ENCODE measurements at places on chromosomes 16 and 17.

DNA sequence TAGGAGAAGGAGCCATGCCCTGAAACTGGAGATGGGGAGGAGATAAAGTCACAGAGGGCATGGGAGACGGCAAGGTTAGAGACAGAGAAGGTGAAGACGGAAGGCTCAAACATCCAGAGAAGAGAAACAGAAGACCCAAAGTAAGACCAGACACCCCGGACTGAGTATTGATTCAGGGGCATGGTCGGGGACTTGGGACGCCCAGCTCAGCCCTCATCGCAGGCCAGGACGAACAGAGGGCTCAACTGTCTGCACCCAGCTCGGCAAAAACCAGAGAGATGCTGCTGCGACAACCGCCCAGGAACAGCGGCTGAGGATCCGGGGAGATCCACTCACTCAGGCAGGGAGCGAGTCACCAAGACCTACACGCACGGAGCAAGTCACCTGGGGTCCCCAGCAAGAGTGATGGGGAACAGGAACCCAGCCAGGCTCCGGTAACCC, 999 bp downstream of the XYLT1 start:
- DNase-seq, result no peak

- DNase-seq, result no peak
Measured at GRCh38 chr17:72967977-72968585, 124.4 kb downstream of the SLC39A11 start.

DNA sequence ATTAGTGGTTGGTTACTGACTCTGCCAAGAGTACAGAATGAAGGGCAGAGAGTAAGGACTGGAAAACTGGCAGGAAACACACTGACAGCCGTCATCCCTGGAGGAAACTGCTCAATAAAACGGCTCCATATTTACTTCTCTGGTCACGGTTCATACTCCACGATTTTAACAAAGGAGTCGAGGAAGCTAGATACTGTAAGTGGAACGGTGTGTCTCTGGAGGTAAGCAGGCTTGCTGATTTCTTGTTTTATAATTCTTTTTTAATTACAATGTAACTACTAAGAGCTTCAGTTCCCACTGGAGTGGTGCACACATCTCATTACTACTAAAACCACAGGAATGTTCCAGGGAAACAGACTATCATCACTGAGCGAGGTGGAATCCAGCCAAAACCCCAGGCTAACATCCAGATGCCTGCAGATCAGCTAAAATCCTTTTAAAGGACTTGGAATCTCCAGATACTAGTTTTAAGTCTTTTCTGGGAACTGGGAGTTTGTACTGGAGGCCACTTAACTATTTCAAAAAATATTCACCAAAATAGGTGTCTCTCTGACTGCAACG, 17.8 kb downstream of the SERPINF1 start:
- DNase-seq, result peak; percentile 42

- no peak for DNase-seq
Measured at GRCh38 chr16:62596125-62596524, 559.9 kb upstream of the CDH8 start.

DNA sequence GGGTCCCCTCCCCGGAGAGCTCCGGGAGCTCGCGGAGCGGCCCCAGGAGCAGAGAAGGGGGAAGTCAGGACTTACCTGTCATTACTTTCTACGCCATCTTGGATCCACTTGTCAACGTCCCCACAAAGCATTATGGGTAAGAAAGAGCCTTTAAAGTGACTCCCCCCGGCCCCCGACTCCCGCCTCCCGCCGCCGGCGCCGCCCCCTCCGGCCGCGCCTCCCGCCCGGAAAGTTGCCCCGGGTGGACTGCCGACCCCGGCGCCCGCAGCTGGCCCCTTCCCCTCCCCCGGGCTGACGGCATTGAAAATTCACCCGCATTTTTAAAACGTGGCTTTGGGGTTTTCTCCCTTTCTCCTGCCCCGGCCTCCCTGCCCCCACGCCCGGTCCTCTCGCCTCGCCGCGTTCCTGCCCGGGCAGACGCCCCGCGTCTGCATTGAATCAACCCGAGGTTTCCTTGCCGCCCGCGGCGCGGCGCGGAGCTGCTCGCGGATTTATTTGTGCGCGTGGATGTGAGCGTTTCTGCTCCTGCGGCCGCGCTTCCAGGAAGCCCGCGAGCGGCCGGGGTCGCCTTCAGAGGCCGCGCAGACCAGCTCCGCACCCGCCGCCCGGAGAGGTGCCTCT, at the start of gene HELZ:
Gene HELZ, minus strand, starts transcription at position 124 of the 621 bp plus-strand sequence. CDS start 26,392 bp downstream, outside the sequence.
- DNase-seq, result peak; percentile 87

GRCh38 chr17:77072670-77073069, 68.1 kb upstream of the SEC14L1 start:
- DNase-seq, result no peak

DNA sequence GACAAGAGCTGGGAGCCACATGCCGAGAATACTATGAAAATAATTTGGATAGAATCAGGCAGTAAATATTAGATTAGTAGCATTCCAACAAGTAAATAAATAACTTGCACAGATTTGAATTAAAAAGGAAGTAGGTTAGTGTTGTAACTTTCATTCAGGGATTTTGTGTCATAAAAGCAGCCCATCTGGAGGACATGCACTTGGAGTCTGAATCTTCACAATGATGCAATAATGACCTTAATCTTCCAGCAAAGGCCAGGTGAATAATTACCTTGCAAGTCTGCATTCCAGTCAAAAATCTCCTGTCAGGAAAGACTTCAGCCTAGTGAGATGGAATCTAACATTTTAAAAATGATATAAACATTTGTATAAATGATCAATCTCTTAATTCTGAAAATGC, 518.1 kb downstream of the KCNJ2 start:
- DNase-seq, result no peak

DNA sequence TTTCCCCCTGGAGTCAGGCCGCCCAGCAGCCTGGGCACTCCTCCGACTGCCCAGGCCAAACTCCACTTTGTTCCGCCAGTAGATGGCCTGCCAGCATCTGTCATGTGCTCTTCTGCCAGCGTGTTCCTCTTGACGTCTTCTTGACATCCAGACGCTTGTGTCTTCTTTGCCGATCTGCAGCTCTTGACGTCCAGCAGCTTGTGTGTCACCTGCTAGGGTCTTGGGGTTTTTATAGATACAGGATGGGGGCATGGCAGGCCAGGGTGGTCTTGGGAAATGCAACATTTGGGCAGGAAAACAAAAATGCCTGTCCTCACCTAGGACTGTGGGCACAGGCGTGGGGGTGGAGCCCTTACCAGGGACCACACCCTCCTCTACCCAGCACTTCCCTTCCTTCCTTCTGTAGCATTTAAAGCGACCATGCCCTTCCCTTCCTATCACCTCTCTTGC, 88.7 kb downstream of the BMERB1 start:
- peak; percentile 29 for DNase-seq

- no peak for DNase-seq
Measured at GRCh38 chr16:85232369-85233142, 120.3 kb upstream of the CIBAR2 start.

- DNase-seq, result peak; percentile 56
Measured at GRCh38 chr16:72291531-72291981, 119.6 kb upstream of the PMFBP1 start.

GRCh38 chr17:37610971-37611370, 1.8 kb upstream of the SYNRG start:
- no peak for DNase-seq

GRCh38 chr16:88340755-88341150, 42.0 kb upstream of the ZNF469 start:
- no peak for DNase-seq

DNA sequence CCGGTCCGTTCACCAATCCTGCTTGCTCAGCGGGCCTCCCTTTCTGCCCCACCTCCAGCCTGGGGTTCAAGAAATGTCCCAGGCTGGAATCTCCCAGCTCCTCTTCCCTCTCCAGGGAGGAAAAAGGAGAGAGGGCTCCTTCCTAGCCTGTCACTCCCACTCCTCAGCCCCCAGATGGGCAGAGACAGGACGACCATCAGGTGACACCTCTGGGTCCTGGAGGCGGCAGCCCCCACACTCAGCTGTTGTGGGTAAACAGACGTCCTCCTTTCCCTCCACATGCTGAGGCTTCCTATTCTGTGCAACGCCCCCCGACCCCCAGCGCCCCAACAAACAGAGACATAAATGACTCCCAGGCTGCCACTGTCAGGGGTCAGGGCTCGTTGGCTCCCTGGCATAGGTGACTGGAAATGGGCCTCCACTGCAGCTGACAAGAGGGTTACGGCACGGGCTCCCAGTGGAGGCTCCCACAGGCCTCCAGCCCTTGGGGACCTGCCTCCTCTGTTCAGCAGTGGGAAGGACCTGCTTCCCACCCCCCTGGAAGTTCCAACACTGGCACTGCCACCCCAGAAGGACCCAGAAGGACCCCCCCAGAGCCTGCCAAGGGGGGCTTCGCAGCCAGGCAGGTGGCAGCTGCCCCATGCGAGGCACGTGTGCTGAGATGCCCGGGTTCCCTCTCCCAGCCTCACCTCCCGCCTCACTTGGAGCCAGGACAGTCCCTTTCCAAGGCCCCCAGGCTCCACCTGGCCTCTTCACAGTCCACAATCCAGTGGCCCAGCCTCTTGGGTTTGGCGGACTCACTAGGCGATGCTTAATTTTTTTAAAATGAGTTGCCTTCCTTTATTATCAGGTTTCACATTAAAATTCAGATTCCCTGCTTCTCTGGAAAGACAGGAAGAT, 232.3 kb downstream of the KATNIP start:
- no peak for DNase-seq

GRCh38 chr17:28347261-28347891, 10.0 kb downstream of the POLDIP2 start:
- peak; percentile 53 for DNase-seq

GRCh38 chr16:85798901-85799496, 345 bp downstream of the EMC8 start:
- peak; percentile 25 for DNase-seq

DNA sequence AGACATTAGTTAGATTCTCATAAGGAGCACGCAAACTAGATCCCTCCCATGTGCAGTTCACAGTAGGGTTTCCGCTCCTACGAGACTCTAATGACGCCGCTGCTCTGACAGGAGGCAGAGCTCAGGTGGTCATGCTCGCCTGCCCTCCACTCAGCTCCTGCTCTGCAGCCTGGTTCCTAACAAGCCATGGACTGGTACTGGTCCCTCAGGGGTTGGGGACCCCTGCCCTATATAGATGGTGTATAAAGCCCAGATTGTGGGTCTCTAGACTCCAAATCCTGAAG, 52.1 kb upstream of the LYRM9 start:
- DNase-seq, result no peak

- DNase-seq, result no peak
Measured at GRCh38 chr17:49003557-49004511, 6.6 kb downstream of the IGF2BP1 start.

- DNase-seq, result no peak
Measured at GRCh38 chr16:86375851-86376250, 134.5 kb upstream of the FOXF1 start.

- DNase-seq, result peak; percentile 87
Measured at GRCh38 chr16:67191995-67192681, at the start of gene E2F4. E2F4 (plus strand) TSS chr16:67192155; CDS start chr16:67192228, 73 bp downstream.

GRCh38 chr16:70573451-70574121, 50.0 kb downstream of the SF3B3 start:
- DNase-seq, result no peak

DNA sequence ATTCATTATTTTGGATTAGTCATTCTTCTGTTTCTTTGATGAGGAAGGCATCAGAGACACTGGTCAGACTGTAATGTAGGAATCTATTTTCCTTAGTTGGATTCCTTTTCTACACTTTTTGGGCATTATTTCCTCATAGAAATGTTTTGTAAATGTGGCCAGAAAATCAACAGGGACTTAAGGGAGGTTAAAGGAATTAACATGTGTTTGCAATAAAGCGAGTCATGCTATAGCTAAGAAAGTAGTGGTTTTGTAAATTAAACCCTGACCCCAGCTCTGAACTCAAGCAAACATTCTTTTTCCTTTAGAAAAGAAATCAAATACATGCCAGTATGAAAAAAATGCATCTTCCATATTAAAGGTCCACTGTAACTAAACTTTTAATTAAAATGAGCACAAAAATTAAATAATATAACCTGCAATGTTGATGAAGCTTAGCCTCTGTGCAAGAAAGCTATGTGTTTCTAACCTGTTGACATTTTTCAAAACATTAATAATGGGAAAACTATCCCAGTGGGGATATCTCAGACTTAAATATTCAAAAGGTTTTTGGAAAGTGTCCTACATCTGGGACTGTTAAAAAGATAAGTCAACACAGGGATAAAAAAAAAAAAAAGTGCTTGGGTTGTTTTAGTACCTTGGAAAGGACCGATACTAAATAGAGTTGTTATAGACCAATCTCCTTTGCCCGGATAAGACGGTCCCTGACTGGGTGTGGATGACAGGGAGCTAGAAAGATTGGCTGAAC, 428.0 kb downstream of the CA10 start:
- no peak for DNase-seq

DNA sequence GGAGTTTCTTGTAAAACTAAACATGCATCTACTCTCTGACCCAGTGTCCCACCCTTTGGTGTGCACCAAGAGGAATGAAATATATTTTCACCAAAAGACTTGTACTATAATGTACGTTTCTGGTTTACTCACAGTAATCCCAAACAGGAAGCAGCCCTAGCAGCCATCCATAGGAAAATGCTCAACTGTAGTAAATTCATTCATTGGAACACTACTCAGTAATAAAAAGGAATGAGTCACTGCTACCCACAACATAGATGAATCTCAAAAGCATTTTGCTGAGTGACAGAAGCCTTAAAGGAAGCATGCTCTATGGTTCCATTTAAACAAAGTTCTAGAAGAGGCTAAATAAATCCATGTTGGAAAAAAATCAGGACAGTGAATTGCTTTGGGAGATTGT, 37.6 kb upstream of the DHRS7B start:
- peak; percentile 22 for DNase-seq

DNA sequence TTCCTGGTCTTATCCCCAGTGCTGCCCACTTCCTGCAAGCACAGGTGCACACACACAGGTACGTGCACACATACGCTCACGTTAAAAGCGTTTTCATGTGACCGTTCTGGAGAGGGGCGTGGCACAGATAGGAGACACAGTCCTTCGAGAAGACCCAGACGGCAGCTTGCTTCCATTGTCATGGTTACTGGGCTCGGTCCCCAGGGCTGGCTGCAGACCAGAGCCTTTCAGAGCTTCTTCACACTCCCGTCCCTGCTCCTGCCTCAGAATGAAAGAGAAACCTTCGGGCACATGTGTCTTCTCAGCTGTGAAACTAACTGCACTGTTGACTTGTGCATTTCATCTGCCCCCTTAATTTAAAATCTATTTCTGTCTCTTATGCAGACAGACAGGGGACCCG, 154.2 kb downstream of the PITPNC1 start:
- DNase-seq, result no peak

GRCh38 chr17:77374170-77374936, 233.6 kb downstream of the SEC14L1 start:
- no peak for DNase-seq

GRCh38 chr16:75225678-75226515, 7.1 kb downstream of the CTRB1 start:
- DNase-seq, result no peak

- no peak for DNase-seq
Measured at GRCh38 chr17:14156689-14157088, 80.0 kb downstream of the CDRT15 start.

DNA sequence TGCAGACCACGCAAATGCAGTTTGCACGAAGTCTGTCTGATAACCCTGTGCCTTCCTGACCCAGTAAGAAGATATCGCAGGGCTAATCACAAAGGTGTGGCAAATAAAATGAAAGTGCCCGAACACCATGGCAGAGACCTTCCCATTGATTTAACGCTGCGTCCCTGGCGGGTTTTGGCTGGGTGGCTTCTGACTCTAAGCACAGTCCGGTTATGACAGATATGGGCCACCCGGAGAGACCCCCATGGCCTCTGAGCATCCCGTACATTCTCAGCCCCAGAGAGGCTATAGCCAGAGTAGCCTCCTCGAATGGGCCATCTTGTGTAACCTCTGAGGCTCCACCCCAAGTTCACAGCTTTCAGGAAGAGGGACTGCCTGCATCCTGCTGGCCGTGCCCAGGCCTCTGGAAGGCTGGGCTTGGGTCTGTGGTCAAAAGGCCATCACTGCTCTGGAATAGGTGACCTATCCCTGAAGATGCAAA, 5.5 kb downstream of the FOXC2 start:
- no peak for DNase-seq
